Fibroblast of the conjunctiva (primary cell): ENCODE measurements at places on chromosomes 4 and X.

DNA sequence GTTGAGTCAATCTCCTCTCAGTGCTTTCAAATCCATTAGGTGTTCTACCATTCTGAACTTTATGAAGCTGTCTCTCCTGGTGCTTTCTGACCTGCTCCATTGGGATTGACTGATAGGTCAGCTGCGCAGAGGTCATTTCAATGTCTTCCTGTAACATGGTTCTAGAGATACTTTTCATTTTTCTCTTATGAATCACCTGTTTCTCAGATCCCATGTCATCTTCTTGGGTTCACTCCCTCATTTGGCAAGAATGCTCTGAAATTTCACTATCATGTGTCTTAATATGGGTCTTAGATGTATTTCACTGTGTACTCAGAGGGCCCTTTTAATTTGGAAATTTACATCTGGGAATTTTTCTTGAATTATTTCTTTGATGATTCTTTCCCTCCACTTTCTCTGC is 13.8 kb upstream of the PGM2 start:
- DNase-seq = no peak

GRCh38 chr4:76434901-76435527 is at the start of gene SHROOM3:
TSS of gene SHROOM3 (plus strand) at chr4:76435229. CDS start at chr4:76436053, 824 bp downstream.
- no peak for DNase-seq

DNA sequence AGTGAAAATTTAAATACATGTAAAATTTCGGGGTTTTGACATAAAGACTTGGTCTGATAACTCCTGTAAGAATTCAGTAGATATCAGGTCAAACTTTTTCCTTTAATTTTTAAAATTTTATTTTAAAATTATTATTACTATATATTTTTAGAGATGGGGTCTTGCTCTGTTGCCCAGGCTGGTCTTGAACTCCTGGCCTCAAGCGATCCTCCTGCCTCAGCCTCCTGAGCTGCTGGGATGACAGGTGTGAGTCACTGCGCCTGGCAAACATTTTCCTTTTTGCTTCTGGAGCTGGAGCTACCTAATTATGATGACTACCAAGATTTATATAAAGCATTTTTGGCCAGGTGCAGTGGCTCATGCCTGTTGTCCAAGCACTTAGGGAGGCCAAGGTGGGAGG is 37.3 kb downstream of the KLHL15 start:
- DNase-seq = no peak

- no peak for DNase-seq
These were observed 213.4 kb downstream of the SCFD2 start for GRCh38 chr4:53152467-53152866.

GRCh38 chr4:33090910-33091309 is 2370.7 kb downstream of the PCDH7 start:
- no peak for DNase-seq

DNA sequence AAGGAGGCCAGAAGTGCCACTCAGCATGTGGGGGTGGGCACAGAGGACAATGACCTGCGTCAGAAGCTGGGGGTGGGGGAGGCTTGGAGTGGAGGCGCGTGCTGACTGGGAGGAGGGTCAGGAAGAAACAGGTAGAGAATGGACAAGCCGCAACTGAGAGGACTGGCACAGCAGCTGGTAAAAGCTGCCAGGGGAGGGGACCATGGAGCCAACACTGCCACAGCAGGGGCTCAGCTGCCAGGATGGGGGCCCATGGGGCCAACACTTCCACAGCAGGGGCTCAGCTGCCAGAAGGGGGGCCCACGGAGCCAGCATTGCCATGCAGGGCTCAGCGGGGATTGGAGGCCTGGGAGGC is 19.1 kb downstream of the RNF212 start:
- DNase-seq = no peak

DNA sequence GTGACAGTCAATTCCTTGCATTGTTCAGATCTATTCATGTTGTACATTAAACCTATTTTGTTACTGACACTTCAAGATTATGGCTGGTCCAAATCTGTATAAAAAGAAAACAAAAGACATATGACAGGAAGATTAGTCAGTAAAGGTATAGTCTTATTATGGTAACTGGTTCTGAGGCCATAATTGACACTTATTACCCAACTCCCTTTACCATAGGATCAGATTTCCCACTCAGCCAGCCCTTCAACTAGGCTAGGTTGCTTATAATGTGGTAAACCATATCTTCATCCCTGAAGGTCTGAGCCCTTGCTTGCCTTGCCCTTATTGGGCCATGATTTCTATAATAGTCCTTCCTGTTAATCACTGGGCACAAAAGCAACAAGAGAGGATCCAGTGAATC is 289.6 kb downstream of the CXXC4 start:
- no peak for DNase-seq

- DNase-seq = no peak
These were observed 200.2 kb upstream of the FAM47A start for GRCh38 chrX:34332334-34332733.

GRCh38 chr4:189769131-189769530 is 171.5 kb upstream of the FRG1 start:
- DNase-seq = no peak

DNA sequence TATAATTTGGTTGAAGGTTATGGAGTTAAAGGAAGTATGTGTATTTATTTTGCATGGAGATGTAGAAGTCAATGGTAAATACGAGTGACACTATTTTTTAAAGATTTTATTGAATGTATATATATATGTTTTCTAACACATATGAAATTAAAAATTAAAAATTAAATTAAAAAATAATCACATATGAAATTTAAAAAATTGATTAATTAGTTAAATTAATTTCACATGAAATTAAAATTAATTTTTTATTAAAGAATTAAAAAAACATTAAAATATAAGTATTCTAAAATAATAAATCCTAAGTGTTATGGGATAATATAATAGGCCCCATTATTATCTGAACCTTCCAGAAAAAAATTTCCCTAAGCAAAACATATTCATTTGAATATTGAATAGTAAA is 1163.5 kb downstream of the ARAP2 start:
- DNase-seq = no peak

DNA sequence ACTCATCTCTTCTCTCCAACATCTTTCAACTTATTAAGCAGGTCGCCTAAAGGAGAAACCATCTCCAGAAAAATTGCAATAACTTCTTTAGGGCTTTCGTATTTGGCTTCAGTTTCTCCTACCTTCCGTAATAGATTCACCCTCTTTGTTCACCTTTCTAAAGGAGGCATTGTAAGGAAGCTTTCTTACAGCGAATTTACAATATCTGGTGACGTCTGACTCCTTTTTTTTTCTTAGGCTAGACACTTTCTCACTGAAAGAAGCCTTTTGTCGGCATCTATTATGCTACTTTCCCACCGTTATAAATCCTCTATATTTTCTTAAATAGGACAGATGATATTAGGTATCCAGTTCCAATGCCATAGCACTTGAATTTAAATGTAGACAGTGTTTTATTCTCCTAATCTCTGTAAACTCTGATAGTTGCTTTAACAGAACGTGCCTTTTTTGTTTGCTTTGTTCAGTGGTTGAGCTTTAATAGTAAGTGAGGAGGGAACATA is 302.4 kb downstream of the IL1RAPL1 start:
- no peak for DNase-seq

- DNase-seq = no peak
These were observed 276.1 kb downstream of the CFAP299 start for GRCh38 chr4:80611678-80611979.

GRCh38 chrX:101419489-101419888 is 11.5 kb downstream of the HNRNPH2 start:
- no peak for DNase-seq

DNA sequence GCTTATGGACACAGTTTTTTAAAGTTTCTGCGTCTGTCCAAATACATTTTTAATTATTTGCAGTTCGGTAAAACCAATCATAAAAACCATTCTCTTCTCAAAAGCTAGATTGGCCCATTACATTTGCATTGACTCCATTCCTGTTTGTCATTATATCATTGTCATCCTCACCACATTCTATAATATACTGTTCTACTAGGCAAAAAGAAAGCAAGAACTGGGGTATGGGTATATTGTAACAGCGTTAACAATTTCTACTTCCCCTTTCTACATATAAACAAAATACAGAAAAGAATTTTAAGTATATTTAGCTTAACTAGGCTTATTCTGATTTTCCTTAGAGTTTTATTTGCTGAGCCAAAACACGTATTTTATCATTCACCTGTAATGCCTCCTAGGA is 91.8 kb downstream of the RAP1GDS1 start:
- DNase-seq = no peak

DNA sequence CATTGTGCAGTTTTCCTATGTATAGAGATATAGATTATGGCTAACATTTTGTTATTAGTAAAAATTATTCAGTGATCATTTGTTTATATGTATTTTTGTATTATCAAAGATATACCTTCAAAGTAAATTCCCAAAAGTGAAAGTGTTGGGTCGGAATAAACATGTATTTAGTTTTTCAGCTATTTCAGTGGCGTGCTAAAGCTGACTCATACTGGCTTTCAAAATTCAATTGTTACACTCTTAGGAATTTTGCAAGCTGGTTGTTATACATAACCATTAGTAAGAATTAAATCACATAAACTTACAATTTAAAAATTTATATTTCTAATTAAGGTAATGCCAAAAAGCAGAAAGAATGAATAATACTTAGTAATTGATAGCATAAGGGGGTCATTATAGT is 288.4 kb upstream of the NRK start:
- no peak for DNase-seq

GRCh38 chr4:8328866-8329559 is 59.5 kb downstream of the HTRA3 start:
- no peak for DNase-seq

GRCh38 chrX:18558799-18559198 is 113.1 kb downstream of the RS1 start:
- DNase-seq = no peak

DNA sequence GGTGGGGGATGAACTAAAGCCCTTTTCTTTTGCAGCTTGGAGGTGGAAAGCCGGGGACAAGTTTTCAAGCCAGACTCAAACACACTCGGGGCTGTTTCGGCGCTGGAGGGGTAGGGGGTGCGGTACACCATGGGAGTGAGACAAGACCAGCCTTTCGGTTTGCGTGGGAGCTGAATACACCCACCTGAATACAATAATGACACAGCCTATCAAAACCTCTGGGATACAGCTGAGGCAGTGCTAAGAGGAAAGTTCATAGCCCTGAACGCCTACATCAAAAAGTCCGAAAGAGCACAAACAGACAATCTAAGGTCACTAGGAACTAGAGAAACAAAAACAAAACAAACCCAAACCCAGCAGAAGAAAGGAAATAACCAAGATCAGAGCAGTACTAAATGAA is 163.3 kb downstream of the ATRX start:
- DNase-seq = no peak

DNA sequence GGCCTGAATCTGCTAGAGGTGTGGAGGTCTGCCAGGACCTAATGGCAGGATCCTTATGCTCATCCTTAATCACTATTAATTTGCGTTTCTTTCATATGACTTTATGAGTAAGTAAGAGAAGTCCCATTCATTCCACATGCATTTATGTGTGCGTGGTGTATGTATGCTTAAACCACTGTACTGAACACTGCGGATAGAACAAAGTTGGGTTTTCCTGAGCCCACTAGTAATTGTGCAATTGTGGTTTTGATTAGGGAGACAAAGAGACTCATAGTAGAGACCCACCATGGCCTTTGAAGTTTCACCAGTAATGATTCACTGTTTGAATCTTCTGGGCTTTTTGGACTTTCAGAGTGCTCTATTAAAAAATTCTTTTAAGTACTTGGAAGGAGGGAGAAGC is 498.5 kb upstream of the DIPK2B start:
- DNase-seq = no peak

DNA sequence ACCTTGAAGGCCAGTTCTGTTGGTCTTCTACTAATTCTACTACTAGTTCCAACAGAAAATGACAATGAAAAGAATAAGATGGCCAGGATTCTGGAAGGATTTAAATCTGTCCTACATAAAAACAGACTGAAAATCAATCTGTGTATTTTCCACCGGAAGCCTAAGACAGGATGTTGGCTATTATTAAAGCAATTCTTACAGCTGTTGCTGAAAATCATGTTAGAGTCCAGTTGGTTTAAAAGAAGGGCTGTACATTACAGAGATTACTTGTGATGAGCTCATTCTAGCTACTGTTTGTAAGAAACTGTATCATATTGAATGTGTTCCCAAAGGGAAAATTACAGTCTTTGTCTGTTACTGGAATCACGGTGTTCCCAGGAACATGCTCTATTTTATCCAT is 54.8 kb upstream of the MAGEB16 start:
- no peak for DNase-seq

GRCh38 chrX:39542316-39542715 is 555.4 kb downstream of the BCOR start:
- no peak for DNase-seq

DNA sequence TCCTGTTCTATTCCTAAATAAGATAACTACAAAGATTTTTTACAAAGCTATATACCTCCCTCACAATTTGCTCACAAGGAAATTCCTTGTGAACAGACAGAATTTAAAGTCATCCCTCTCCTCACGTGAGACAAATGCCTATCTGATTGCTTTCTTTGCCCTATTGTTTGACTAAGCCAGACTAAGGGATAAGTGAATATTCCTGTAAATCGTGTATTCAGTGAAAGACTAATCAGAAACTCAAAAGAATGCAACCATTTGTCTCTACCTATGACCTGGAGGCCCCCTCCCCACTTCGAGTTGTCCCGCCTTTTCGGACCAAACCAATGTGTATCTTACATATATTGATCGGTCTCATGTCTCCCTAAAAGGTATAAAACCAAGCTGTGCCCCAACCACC is 15.3 kb upstream of the ZBTB33 start:
- no peak for DNase-seq

- no peak for DNase-seq
These were observed 232.2 kb upstream of the UGT8 start for GRCh38 chr4:114366368-114366767.

DNA sequence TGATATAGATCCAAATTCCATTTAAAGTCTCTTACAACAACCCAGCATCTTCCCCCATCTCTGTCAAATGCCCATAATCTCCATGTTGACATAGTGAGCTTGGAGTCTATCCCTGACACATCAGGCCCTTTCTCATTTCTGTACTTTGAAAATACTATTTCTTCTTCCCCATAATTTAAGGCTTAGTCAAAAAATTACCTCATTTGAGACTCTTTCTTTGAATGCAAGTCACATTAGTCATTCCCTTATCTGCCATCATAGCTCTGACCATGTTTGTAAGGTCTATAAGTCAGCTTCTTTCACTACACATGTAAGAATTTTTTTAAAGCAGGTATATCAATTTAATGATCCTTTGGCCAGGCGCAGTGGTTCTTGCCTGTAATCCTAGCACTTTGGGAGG is 99.9 kb downstream of the DDX60 start:
- no peak for DNase-seq

- DNase-seq = no peak
These were observed 118.7 kb downstream of the ENPP6 start for GRCh38 chr4:184099000-184099399.

GRCh38 chr4:149718500-149718899 is 97.1 kb downstream of the IQCM start:
- no peak for DNase-seq

DNA sequence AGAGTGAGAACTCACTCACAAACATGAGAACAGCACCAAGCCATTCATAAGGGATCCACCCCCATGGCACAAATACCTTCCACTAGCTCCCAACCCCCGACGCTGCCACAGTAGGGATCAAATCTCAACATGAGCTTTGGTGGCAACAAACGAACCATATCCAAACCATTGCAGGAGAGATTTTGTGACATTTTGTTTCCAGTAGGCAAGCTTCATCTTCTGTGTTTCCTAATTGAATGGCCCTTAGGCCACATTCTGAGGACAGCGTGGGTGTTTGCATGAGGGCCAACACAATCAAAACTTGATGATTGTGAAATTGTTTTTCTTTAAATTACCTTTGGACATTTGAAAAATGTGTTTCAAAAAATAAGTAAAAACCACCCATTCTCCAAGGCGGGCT is 102.6 kb upstream of the LNX1 start:
- DNase-seq = no peak
